ENCODE measurements at places on chromosomes 6 and 20.

DNA sequence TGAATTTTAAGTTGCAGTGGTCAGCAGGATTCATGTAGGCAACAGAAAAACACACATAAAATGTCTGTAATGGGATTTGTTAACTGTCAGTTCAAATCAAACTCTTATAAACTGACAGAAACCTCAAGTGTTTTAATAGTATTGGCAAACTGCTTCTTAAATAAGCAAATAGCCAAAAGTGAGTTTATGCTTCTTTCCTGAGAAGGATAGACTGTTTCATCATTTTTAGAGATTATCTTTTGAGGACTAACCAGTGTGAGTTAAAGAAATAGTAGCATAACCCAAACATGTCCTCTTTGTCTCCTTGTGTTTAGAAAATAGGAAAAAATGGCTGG, 68.0 kb downstream of the AIG1 start:
- DNase-seq: no peak

DNA sequence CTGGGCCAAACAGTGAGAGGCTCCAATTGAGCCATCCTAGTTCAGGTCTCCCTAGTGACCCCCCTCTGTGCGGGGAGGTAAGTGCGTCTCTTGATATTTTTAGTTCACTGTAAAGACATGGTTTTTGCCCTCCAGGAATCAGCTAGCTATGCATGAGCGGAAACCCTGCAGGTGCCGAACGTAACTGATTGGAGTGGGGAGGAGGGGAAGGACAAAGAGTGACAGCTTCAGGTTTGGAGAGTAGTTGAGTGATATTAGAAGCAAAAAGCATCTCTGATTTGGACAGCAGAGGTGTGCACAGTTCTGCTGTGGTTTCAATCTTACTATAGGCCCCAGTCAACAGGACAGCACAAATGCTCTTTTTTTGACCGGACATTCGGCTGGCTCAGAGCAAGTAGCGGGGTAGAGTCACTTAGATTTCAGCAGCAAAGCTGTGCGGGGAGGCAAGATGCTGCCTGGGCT, 31.8 kb downstream of the TBC1D7 start:
- DNase-seq: no peak

DNA sequence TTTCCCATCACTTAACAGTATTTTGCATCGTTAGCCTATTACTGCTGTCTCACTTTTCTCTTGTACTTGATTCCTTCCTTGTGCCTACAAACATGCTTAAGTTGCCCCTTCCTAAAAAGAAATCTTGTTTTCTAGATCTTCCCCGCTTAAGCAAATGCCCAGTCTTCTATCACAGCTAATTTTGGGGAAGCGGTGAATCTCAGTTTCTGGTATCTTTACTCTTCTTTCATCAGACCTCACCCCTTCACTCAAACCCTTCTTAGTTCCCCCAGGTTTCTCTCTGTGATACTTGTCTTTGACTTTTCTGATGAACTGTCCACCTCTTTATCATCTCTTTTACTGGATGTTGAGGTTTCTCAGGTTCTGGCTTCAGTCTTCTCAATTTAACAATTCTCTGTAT, 14.2 kb downstream of the VAPB start:
- DNase-seq: no peak

DNA sequence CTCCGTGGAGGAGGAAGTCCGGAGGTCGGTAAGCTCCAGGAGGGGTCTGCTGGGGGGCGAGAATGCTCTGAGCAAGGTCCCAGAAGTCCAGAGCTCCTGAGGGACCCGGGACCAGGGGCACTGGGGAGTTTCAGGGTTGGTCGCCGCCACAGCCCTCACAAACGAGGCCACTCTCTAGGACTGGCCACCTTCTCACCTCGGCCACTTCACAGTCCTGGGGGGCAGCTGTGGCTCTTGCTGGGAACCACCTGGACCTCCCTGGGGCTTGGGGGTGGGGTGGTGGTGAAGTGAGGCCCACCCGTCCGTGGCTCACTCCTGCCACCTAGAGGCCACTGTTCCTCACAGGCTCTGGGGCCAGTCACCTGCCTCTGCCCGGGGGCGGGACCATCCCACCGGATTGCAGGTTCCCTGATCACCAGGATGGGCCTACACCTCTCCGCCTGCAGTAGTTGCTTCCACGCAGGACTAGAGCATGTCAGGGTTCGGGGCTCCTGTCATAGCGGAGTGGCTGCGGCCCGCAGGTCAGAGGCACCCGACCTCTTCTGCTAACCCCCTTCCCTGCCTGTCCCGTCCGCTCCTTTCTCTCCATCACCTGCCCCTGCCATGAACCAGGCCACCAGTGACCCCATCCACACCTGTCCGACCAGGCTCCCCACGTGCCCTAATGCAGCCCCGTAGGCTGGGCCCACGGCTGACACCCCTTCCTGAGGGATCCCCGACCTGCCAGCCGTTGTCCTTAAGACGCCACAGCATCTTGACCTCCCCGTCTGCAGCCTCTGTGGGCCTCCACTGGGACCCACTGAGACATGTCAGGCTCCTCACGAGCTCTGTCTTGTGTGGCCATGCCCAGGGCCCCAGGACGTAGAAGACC, 5.1 kb upstream of the TCEA2 start:
- peak; percentile 72 for DNase-seq

- no peak for DNase-seq
Observed at GRCh38 chr6:160274871-160275510, 16.4 kb upstream of the SLC22A2 start.

- peak; percentile 96 for DNase-seq
Observed at GRCh38 chr6:37516076-37516919, 16.6 kb upstream of the CCDC167 start.
